Mesenteric fat pad (tissue), 1 donor: ENCODE measurements at places on chromosomes 3 and 15.

GRCh38 chr3:14775563-14775962 is 43.2 kb upstream of the FGD5 start:
- peak; percentile 16 for DNase-seq

GRCh38 chr3:157285141-157285540 is 125.2 kb upstream of the CCNL1 start:
- no peak for DNase-seq

GRCh38 chr15:48596841-48597240 is 48.7 kb downstream of the FBN1 start:
- DNase-seq: no peak

DNA sequence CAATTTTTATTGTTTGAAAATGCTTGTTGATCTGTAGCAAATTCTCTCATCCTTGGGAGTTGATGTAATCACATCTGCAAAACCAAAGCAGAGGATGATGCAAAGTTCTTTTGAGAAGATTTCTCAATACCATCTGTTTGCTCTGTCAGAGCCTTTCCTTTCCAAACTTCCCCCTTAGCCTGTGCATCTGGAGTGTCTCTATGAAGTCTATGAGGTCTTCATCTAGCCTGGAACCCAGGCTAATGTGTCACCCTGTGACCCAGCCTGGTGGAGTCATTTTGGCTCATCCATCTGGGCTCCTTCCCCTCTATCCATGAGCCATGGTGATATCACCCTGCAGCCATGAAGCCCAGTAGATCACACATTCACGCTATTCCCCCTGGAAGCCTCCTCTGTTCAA is 123.2 kb upstream of the SLC7A14 start:
- no peak for DNase-seq

GRCh38 chr3:100865442-100865841 is 127.8 kb downstream of the ABI3BP start:
- DNase-seq: no peak

- DNase-seq: no peak
Measured at GRCh38 chr15:55277715-55278114, 11.9 kb downstream of the RAB27A start.

DNA sequence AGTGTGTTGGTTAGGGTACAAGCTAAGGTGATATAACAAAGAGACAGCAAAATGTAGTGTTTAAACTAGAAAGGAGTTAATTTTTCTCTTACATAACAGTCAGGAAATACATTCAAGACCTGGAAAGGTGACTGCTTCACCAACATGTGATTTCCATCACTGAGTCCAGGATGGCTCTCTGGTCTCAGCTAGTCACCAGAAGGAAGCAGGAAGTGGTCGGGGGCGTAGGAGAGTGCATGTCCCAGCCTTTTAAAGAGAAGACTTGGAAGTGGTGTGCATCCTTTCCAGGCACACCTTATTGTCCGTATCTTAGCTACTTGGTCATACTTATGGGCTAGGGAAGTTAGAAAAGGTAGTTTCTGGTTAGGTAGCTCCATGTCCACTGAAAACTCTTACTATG is 11.1 kb upstream of the UBE2Q2 start:
- DNase-seq: no peak

DNA sequence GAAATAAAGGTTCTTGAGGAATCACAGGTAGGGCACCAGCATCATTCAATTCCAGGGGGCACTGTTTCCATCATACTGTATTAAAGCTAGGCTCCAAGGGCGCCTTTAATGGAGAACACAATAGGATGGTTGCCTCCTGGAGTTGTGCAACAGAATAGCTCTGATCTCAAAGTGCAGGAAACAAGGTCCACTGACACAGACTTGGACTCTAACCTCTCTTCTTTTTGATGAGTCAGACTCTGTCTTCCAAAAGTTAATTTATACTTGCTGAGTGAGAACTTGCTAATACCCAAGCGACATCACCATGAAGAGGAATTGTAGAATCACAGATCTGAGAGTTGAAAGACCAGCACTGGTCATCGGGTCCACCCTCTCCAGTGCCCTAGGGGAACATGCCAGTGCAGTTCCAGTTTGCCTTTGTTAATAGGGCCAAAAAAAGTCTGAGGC is 94.4 kb upstream of the PHLDB2 start:
- DNase-seq: no peak

DNA sequence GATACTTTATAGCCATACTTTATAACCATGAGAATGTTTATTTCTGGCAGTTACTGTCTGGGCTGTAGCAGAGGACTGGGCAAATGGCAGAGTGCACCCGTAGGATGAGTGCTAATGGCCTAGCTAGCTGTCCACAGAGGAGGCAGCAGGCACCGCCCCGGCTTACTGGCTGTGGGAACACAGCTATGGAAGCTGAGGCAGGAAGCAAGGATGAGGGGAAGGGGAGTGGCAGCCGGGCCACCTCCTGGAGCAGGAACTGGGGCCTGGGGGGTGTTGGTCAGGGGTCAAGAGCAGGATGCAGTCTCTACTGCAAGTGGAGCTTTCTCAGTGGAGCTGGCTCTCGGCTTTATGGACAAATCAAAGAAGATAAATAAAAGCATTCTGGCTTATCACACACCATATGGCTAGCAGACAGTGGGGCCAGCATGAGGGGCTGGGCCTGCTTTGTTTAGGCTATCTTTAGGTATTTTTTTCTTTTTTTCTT is 316.8 kb upstream of the CTDSPL start:
- DNase-seq: no peak

DNA sequence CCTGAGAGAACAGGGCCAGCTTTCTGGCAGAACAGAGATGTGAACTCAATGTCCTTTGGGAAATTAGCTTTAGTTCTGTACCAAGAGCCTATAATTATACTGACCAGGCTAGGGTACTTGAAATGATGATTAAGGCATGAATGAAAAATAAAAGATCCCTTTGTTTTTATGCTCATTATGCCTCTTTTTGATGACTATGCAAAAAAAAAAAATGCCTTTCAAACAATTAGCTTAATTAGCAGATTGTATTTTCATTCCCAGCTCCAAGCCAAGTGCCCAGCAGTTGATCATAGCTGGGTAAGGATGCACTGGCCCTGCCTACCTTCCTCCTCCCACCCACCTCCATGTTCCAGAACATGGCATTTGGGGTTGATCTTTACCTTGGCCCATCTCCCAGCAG is 56.8 kb downstream of the LYZL4 start:
- no peak for DNase-seq

DNA sequence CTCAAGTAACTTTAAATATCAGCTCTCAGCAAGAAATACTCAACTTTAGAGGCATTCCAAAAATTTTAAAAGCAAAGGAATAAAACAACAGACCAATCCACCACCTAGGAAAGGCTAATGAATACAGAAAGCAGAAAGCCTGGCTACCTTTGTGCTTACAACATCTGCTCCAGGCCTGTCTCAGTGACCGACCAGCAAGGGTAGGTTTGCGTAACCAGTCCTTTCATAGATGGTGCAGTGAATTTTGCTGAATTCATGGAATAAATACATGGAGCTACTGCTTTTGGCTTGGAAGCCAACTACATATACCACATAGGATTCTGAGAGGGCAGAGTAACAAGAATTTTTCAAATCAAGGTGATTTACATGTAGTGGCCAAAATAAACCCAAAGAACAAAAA is 27.2 kb downstream of the ETV5 start:
- no peak for DNase-seq

DNA sequence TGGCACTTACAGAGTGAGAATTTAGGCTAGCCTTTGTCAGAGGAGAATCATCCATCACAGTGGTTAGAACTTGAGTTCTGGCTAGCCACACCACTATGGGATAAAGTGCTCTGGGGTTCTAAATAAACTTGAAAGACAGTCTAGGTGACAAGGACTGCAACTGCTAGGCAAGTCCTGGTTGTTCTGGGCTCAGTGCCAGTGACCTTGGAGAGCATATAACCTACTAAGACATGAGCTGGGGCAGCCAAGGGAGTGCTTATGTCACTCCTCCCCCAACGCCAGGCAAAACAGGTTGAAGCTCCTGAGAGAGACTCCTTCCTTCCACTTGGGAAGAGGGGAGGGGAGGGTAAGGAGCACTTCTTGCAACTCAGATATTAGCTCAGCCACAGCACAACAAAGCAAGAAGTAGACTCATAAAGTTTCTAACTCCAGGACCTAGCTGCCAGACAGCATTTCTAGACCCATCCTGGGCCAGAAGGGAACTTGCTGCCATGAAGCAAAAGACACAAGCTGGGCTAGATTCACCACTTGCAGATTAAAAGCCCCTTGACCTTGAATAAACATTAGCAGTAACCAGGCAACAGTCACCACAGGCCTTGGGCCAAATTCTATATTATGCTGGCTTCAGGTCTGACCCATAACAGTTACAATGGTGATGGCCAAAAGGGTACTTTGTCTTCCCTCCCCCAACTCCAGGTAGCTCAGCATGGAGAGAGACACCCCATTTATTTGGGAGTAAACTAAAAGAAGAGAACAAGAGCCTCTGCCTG is 963.7 kb downstream of the PLOD2 start:
- DNase-seq: no peak

DNA sequence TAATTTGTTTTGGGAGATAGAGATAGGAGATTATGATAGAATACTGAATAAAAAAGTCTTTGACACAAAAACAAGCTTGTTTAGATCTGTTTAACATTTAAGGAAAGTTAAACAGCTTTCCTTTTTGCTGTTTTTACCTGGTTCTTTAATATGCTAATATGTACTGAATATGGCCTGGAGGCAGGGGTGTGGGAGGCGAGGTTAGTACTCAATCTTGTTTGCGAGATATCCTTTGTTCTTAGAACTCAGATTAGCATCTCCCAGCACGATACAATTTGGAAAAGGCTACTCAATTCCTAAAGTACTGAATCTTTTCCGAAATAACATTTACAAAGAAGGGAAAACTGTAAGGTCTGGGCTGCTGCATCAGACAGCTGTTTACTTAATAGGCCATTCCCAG is 40.8 kb upstream of the ST3GAL6 start:
- DNase-seq: no peak

GRCh38 chr15:39830166-39830565 is 47.5 kb upstream of the FSIP1 start:
- no peak for DNase-seq

- peak; percentile 11 for DNase-seq
Measured at GRCh38 chr3:38386992-38387750, 40.6 kb downstream of the XYLB start.

DNA sequence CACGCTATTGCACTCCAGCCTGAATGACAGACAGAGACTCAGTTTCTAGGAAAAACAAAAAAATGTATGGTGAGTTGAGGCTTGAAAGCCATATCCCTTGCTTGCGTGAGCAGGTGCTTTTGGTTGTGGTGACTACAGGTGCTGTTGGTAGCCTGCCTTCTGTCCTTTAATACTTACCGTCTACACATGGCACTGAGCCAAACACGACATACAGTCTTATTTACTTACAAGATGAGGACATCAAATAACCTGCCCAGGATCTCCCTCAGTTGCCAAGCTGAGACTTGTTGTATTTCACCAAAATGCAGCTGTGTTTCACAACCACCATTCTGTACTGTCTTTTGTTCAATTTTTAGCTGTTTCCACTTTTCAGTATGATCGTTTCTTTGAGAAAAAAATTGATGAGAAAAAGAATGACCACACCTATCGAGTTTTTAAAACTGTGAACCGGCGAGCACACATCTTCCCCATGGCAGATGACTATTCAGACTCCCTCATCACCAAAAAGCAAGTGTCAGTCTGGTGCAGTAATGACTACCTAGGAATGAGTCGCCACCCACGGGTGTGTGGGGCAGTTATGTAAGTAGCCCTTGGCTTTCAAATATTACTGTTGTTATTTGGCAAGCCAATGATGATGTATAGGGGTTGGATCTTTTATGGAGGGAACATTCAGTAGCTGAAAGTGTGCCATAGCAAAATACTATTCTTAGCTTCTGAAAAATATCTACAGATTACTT is 6.5 kb downstream of the ALAS1 start:
- DNase-seq: no peak

- no peak for DNase-seq
Measured at GRCh38 chr3:22861426-22861825, 341.7 kb upstream of the UBE2E2 start.

- DNase-seq: no peak
Measured at GRCh38 chr3:43035801-43036365, 56.8 kb downstream of the GASK1A start.

GRCh38 chr3:58963928-58964503 is 85.8 kb downstream of the CFAP20DC start:
- DNase-seq: no peak

GRCh38 chr15:50344006-50344464 is 11.0 kb downstream of the GABPB1 start:
- no peak for DNase-seq
